ENCODE measurements at places on chromosomes 2 and 18.

- no peak for DNase-seq
Observed at GRCh38 chr2:27962006-27962405, 71.5 kb downstream of the BABAM2 start.

DNA sequence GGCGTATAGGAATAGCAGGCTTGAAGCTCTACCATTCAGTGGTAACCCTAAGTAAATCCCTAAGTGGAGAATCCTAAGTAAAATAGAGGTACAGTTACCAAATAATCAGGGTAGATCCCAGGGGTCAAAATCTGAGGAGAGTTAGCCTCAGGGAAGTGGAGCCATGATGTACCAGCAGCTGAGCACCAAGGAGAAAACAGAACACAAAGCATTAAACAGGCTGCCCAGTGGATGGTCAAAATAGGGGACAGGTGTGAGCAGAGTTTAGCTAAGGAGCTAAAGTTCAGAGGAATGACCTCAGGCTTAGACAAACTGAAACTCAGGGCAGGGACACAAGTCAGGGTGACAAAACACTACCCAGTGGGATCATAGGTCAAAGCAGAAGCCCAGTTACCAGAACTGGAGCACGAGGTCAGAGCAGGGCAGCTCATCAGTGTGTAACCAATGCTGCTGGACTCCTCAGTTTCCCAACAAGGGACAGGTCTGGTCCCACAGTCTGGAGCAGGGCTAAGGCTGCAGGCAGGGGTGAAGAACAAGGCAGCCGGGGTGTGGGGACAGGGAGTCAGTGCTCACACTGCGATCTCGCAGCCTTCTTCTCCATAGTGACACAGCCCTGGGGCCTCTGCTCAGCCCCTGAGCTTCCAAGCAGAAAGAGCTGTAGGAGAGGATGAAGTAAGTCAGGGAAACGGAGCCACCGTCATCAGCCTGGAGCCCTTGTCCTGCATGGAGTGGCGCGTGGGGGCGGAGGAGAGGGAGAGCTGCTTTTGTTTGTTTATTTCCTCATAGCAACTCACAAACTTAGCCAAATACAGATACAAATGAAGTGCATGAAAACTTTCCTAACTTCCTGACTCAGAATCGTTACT, 264.0 kb downstream of the MREG start:
- no peak for DNase-seq

DNA sequence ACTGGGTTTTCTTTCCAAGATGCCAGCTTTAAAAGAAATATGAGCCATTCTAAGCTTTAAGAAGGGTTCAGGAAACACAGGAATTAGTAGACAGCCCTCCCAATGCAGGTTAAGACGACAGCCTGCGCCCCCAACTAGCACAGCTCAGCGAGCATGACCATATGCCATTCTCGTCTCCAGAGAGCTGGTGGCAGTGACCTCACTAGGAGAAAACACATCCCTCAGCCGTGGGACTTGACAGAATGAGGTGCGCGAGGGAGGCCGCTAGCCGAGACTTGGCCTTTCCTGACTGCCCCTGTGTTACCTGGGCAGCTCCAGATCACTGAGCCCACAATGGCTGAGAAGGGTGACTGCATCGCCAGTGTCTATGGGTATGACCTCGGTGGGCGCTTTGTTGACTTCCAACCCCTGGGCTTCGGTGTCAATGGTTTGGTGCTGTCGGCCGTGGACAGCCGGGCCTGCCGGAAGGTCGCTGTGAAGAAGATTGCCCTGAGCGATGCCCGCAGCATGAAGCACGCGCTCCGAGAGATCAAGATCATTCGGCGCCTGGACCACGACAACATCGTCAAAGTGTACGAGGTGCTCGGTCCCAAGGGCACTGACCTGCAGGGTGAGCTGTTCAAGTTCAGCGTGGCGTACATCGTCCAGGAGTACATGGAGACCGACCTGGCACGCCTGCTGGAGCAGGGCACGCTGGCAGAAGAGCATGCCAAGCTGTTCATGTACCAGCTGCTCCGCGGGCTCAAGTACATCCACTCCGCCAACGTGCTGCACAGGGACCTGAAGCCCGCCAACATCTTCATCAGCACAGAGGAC, 103.9 kb downstream of the MAPK4 start:
- no peak for DNase-seq

- no peak for DNase-seq
Observed at GRCh38 chr18:78939105-78939504, 40.5 kb upstream of the SALL3 start.

- DNase-seq, result no peak
Observed at GRCh38 chr2:95061601-95062183, 36.2 kb downstream of the MAL start.

DNA sequence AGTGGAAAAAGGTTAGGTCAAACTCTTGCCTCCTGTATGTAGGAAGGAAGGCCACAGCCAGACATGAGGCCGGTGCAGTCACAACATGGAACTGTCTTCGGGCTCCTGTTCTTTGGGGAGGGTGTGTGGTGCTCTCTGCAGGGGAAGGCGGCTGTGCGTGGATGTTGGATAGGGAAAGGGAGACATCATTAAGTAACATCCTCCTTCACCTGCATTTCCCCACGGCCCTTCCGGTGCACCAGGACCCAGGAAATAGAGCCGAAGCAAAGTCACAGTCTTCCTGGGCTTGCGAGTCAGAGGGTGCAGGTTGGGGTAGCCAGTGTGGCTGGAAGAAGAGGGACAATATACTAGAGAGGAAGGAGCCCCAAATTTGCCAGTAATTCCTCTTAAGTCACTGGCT, 78.9 kb upstream of the SMAD7 start:
- no peak for DNase-seq

DNA sequence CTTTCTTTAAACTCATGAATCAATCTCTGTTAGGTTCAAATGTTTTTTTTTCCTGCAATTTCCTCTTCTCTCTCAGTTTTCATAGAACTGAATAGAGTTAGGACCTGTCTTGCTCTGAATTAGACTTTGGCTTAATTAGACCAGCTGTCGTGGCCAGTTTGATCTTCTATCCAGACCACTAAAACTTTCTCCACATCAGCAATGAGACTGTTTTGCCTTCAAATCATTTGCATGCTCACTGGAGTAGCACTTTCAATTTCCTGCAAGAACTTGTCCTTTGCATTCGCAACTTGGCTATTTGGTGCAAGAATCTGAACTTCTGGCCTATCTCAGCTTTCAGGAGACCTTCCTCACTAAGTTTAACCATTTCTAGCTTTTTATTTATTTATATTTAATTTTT, 2002.2 kb upstream of the PIK3C3 start:
- DNase-seq, result no peak

- DNase-seq, result no peak
Observed at GRCh38 chr2:86221066-86221684, 21.9 kb downstream of the MRPL35 start.

- DNase-seq, result no peak
Observed at GRCh38 chr2:8993902-8994278, 9.6 kb downstream of the MBOAT2 start.

- no peak for DNase-seq
Observed at GRCh38 chr2:204157684-204158083, 221.1 kb downstream of the ICOS start.

DNA sequence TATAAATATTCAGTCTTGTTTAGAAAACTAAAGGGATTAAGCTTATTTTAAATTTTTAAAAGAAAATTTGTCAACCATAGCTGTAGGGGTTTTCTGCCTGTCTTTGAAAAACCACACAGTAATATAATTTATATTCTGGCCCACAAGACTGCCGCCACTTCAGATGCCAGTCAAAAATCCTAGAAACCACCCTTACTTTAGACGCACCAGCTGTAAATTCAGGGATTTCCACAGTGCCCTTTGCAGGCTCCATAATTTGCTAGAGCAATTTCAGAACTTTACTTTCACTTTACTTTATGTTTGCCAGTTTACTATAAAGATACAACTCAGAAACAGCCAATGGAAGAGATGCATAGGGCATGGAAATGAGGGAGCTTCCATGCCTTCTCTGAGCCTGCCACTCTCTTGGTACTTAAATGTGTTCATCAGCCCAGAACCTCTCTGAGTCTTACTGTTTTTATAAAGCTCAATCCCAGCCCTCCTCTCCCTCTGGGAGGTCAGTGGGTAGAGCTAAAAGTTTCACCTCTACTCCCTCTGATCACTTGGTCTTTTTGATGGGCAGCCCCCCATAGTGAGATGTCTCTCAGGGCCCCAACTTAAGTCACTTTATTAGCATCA, 63.3 kb downstream of the KYNU start:
- DNase-seq, result no peak

- no peak for DNase-seq
Observed at GRCh38 chr2:35292199-35292598, 1063.4 kb upstream of the CRIM1 start.

GRCh38 chr2:181778621-181779201, 98.4 kb upstream of the NEUROD1 start:
- DNase-seq, result no peak

DNA sequence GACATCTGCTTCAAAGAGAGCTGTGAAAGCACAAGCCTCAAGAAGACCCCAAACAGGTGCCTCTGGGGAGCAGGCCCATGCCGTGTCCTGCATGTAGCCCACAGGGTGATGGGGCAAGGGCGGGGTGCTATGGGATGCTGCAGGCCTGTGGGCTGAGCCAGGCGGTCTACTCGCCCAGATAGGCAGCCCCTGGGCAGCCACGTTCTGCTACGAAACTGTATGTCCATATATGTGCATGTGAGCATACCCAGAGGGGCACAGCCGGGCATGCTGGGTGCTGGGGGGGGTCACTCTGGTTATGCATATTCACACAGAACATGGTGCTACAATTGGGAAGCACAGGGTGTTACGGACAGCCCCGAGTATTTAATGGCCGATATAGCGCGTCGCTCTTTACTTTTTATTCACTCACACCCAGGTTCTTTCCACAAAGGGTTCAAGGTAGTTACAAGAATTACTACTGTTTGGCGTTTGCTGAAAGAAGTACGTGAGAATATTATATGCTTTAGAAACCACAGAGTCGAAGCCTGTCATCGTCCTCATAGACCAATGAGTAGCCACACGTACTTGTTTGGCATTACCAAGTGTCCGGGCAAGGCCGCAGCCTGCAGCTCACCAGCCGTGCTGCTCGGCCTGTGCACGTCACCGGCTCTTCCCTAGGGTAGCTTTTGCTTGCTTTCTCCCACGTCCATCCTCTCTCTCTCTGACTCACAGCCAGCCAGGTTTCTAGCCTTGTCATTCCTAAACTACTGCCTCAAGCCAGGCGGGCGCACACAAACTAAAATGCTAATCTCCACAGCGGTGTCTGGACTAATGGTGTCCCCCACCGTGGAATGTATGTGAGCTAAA, 14.4 kb downstream of the MTERF4 start:
- no peak for DNase-seq

DNA sequence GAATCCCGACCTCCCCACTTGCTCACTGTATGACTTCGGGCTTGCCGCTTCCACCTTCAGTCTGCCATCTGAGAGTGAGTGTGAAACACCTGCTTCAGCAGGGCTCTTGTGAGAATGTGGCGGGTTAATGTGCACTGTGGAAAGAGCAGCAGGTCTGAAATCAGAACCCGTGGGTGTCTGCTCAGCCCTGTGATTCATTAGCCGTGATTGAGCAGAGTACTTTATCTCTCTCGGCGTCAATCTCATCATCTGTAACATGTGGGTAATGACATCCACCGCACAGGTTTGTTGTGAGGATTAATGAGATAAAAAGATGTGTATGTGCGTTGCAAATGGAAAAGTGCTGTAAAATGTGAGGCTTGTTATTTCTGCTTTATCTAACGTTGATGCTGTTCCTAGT, 128.6 kb downstream of the LRATD1 start:
- no peak for DNase-seq

- DNase-seq, result no peak
Observed at GRCh38 chr2:152462120-152462519, 127.1 kb downstream of the FMNL2 start.

- no peak for DNase-seq
Observed at GRCh38 chr2:233831861-233832260, 22.5 kb downstream of the HJURP start.

DNA sequence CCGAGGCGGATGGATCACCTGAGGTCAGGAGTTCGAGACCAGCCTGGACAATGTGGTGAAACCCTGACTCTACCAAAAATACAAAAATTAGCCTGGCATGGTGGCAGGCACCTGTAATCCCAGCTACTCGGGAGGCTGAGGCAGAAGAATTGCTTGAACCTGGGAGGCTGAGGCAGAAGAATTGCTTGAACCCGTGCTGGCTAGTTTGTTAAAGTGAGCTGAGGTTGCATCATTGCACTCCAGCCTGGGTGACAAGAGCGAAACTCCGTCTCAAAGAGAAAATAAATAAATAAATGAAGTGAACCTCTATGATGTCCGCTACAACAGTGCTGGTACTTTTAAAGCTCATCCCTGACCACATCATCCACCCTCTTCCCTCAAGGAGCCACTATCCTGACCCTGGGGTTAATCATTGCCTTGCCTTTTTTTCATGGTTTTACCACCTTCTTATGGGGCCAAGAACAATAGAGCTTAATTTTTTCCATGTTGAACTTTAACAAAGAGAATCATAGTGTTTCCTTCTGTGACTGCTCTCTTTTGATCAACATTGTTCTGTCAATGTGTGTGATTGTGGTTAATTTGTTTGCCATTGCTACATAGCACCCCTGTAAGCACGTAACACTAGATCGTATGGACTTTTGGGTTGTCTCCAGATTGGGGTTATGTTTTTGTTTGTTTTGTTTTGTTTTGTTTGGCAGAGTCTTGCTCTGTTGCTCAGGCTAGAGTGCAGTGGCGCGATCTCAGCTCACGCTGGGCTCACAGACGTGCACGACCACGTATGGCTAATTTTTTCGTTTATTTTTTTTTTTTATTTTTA, 17.1 kb upstream of the ATRAID start:
- DNase-seq, result no peak

- no peak for DNase-seq
Observed at GRCh38 chr2:16671760-16672159, 6.1 kb upstream of the CYRIA start.

DNA sequence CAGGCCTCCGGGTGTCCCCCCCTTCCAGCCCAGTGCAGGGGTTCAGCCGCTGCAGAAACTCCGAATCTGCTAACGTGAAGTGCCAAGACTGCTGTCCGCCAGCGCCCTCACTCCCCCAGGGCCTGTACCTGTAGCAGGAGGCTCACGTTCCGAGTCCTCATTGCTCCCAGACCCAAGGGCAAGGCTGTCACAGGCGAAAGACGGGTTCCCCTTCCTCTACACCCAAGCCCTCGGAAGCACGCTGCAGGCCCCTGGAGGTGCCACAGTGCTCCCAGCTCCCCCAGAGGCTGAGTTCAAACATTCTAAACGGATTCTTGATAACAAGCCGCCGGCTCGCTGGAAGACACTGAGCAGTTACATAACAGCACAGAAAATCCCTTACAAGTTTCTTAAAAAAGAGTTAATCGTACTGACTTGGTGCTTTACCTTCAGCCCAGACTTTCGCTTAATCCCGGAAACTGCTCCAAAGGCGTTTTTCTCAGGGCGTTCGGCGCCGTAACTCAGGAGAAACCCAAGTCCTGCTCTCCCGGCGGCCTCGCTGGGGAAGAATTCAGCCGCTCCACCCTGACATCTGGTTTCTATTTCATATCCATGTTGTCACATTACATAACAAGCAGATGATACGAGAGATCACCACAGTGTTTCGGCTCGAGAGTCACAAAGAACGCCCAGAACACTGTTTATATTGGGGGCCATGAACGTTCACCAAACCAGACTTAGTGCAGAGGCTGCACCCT, 92.0 kb downstream of the HDAC4 start:
- no peak for DNase-seq

Measured in T-helper 2 cell (primary cell).